Hindlimb muscle (tissue), 1 donor: ENCODE measurements at places on chromosomes 7 and 10. TPM values are rescaled to one million over a fixed set of nuclear protein-coding genes. Genes with fewer than 3 reads are reported as not detected.
A peak's percentile ranks its signal among the peaks of the same experiment; 100 is the strongest.

DNA sequence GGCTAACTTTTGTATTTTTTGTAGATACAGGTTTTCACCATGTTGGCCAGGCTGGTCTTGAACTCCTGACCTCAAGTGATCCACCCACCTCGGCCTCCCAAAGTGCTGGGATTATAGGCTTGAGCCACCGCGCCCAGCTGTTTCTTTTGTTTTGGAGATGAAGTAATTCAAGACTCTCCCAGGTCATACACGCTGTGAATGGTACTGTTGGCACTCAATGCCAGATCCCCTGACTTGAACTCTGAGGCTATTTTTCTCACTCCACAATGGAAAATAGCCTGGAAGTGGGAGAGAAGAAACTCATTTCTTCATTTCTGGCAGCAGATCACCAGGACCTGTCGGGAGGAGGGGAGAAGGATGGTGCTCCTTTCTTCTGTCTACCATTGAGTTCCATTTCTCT, 32.4 kb downstream of the BLVRA start:
- no peak for DNase-seq

Gene COL13A1
- polyA plus RNA-seq, result 11.0 TPM

Gene CCDC6
- polyA plus RNA-seq, result 19.2 TPM

Gene LIPK
- not detected for polyA plus RNA-seq

DNA sequence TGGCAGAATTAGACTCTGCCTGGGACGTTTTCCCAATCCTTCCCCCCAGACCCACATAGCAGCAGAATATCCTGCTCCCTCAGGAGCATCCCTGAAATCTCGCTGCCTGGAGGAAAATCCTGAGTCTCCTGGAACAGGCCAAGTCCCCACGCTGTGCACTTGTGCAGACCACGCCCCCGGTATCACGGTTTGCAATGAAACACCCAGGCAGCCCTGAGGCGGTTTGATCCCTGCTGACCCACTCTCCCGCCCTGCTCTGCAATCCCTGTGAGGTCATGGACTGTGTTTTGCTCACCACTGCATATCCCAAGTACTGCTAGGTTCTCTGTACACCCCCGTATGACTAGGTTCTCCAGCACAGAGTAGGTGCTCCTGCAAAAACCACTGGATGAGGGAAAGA, 411.8 kb upstream of the MGMT start:
- DNase-seq, result no peak

DNA sequence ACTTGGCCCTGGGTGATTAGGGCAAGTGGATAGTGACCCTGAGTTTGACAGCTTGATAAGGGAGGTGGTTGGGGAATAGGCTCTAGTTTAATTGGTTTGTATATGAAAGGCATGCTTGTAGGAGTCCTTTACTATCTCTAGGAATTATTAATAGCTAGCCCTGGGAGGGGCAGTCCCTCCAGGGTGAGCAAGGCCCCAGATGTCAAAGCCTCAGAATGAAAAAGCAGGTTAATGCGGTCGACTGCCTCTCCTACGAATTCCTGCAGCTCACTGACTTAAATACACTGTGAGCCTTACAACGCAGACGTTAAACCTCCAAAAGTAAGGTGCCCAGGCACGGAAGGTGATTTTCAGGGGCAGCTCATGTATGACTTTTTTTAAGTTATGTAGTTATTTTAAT, 5.2 kb upstream of the BTBD16 start:
- DNase-seq, result no peak

GRCh38 chr10:6591668-6592067, 11.6 kb upstream of the PRKCQ start:
- DNase-seq, result no peak

Gene SEMA3E
- polyA plus RNA-seq, result 3.7 TPM

GRCh38 chr7:5429253-5429856, 5.7 kb upstream of the TNRC18 start:
- DNase-seq, result peak; percentile 66

- DNase-seq, result no peak
Observed at GRCh38 chr7:12287901-12288300, 76.8 kb downstream of the TMEM106B start.

GRCh38 chr10:80157561-80157960, 25.0 kb downstream of the PLAC9 start:
- DNase-seq, result no peak

DNA sequence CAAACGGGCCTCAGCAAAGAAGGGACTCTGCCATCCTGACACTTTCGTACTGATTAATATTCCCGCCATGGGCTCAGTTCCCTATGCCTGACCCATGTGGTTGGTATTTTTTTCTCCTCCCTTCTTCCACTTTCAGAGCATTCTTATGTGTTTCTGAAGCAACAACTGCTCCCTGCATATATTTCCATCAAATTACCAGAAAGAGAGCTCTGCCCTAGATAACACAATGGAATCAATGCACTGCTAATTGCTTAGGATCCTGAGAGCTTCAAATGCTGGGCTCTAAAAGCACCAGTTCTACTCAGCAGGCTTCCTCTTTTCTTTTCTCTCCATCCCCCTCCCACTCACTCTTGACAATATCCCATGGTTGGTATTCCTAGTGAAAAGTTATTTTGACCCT, 5.3 kb downstream of the TECTB start:
- DNase-seq, result no peak

Gene CAMK1D
- polyA plus RNA-seq, result 2.9 TPM

DNA sequence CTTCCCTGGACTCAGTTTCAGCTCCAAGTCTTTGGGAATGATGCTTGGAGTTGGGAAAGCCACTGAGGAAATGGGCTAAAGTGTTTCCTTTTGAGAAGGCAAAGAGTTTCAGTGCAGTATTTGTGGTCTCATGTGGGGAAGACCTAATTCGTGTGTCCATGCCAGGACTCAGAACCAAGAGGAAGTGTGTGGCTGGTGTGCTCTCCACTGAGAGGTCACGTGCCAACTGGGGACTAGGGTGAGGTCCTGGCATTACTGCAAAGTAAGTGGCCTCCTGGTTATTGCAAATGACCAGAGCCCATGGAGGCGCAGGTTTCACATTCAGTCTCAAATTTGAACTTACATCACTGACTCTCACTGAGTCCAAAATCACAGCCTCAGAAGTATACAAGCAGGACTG, 48.6 kb upstream of the ITPRID1 start:
- DNase-seq, result no peak

Gene TMEM140
- polyA plus RNA-seq, result 14.6 TPM

GRCh38 chr10:123154711-123155505, 706 bp downstream of the BUB3 start:
- peak; percentile 45 for DNase-seq

DNA sequence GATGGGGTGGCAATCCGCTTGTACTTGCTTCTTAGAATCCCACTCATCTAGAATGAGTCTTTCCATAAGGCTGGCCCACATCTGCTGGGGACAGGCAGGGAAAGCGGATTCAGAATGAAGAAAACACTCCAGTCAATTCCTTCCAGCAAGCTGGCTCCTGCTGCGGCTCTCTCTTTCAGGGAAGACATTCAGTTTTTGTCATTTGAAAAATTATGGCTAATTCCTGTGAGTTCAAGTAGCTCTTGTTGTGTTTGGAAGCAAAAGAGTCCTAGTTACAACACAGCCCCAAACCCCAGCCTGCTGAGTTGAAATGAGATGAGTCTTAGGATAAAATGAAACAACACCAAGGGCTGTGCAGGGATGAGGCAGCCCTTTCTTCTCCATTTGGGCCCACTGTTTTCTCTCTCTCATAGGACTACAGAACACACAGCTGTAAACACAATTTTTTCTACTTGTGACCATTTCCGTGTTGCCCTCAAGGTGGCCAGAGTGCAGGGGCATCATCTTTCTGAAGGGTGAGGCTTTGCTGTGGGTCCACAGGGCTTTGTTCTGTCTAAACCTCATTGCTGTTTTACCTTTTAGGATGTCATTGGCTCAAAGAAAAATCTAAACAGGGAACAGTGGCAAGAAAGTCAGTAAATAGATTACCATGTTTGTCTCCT, 90.8 kb upstream of the EEPD1 start:
- no peak for DNase-seq

Gene TBX20
- polyA plus RNA-seq, result not detected

DNA sequence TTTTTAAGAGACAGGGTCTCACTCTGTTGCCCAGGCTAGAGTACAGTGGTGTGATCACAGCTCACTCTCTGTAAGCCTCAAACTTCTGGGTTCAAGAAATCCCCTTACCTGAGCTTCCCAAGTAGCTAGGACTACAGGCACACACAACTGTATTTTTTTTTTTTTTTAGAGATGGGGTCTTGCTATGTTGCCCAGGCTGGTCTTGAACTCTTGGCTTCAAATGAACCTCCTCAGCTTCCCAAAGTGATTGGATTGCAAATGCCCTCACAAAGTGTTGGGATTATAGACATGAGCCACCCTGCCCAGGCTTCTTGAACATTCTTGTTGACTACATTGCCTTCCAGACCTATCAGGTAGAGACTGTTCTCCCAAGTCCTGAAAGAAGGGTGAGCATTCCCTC, 72.6 kb downstream of the WNT2 start:
- no peak for DNase-seq

DNA sequence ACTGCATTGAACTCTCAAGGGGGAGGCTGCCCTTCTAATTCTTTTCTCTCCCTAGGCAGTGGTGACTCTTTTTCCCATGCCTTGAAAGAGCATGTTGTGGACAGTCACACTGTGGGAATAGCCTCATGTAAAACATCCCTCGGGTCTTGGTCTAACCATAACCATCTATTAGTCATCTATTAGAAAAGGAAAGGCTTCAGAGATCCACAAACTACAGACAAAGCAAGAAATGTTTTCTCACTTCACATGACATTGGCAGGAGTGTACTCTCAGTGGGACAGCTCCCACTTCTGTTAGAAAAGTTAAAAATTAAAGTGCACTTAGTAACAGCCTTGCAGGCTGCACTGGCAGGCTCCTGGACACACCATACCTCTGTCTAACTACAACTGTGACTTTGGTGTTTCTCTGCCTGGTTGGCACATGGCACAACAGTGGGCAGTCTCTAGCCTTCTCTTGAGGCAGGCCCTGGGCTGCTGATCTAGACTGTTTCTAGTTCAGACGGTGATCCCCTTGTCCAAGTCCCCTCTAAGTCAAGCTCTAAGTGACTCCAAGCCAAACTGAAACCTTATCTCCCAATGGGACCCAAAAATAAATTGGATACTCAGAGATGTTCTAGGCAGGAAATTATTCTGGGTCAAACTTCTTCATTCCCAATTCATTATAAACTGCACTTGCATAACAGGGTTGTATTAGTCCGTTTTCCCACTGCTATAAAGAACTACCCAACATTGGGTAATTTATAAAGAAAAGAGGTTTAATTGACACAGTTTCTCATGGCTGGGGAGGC, 57.9 kb upstream of the ITGB1 start:
- DNase-seq, result no peak

Gene TPST1
- 13.7 TPM for polyA plus RNA-seq
